Esophagus squamous epithelium (tissue), 5 donors: ENCODE measurements at places on chromosomes 2 and 18.

DNA sequence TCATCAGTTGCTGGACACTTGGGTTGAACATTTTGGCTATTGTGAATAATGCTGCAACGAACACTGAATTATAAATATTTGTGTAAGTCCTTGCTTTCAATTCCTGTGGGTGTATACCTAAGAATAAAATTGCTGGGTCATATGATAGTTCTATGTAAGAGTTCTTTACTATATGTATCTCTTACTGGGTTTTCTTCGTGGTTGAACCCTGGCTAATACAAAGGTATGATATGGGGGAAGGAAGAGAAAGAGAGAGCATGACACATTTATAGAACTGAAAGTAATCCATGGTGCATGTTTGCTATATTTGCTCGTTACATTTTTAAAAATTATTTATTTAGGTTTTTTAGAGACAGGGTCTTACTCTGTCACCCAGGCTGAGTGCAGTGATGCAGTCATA is 143.1 kb upstream of the GAREM1 start:
- DNase-seq = no peak

GRCh38 chr2:29780906-29781305 is 140.5 kb downstream of the ALK start:
- no peak for DNase-seq

GRCh38 chr2:33014268-33014667 is 67.5 kb downstream of the LTBP1 start:
- no peak for DNase-seq

DNA sequence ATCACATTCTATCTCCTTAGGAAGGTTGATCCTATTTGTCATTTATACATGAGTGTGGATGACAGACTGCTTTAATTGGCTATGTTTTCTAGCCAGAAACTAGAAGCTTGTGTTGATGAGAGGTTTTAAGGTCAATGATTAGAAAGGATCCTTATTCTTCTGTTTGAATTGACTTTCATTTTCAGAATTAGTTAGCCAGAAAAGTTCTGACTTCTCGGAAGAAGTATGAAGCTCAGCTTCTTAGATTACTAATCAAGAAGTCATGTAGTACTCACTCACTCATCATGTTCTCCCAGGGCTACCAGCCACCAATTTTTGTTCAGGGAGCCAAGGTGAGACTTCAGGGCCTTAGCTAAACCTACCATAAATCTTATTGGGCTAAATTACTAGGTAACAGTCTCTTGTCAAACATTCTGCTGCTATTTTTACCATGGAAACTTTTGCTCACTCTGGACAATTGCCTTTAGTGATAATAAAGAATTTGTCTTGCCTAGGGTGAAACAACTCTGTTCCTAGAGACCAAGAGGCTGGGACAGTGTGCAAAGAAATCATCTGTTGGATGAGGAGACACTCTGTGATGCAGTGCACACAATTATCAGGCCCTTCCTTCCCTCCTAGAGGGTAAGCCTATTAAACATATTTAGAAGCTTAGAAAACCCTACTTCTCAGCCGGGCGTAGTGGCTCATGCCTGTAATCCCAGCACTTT is 111.6 kb upstream of the DNMT3A start:
- DNase-seq = no peak

- DNase-seq = no peak
Measured at GRCh38 chr2:26900831-26901321, 52.9 kb downstream of the DPYSL5 start.

GRCh38 chr18:57715671-57716070 is 87.4 kb downstream of the ATP8B1 start:
- DNase-seq = no peak

- DNase-seq = no peak
Measured at GRCh38 chr2:240789501-240790369, 30.3 kb downstream of the KIF1A start.

DNA sequence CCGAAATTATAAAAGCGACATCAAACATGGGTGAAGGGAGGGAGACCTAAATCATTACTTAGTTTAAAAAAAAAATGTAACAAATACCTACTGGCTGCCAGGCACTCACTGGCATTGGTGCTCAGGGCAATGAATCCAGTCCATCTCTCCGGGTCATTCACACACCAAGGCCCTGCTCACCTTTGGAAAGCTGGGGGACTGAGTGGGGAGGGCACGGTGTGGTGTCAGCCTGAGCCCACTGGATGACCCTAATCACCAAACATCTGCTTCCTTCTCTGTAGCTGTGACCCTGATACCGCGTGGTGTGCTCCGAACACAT is 336 bp upstream of the DDX1 start:
- no peak for DNase-seq

- DNase-seq = no peak
Measured at GRCh38 chr2:3533836-3534235, 14.5 kb upstream of the ADI1 start.

- DNase-seq = no peak
Measured at GRCh38 chr18:79447703-79448367, 52.1 kb downstream of the NFATC1 start.

GRCh38 chr2:106552921-106553320 is 65.8 kb downstream of the CD8B2 start:
- DNase-seq = no peak

GRCh38 chr18:62634458-62634857 is 80.9 kb upstream of the PHLPP1 start:
- no peak for DNase-seq

GRCh38 chr2:60221098-60221497 is 332.4 kb downstream of the BCL11A start:
- no peak for DNase-seq

DNA sequence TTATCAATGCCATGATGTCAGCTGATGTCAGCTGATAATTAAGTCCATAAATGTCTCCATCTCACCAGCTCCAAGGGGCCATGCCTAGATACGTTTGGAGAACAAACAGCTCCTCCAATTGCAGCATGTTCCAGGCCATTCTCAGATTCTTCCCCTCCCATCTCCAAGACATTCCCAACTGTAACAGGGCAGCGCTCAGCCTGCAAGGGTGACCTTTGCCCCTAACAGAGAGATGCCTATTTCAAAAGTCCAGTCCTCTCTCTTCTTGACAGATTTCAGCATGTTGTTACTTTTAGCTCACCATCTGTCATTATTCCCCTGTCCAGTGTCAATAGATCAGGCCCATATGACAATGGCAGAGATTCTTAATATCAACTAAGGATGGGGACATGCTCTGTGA is 9.9 kb downstream of the PSD4 start:
- no peak for DNase-seq

DNA sequence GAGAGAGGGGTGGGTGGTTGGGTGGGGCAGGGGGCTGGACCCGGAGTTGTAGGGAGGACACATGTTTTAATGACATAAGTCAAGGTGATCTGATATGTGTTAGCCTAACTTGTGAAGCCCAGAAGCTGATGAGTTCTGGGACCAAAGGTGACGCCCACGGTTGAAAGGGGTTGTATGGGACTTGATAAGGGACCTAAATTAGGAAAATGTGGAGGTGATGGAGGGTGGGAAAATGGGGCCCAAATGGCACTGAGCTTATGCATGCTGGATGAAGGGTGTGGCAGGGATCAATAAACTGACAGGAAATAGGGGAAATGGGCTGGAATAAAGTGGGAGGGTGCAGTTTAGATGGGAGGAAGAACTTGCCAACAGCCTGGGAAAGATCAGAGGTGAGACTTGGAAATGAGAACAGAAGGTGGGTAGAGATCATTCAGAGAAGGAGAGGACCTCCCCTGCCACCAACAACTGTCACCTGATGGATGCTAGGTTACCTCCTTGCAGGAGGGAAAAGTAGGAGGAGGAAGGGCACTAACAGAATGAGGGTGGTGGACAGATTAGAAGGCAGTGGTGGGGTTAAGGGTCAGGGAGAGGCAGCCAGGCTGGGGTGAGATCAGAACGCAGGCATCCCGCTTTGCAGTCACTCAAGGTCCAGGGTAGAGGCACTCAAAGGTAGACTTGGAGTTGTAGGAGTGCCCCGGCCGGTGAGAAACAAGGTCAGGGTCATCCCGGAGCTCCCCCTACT is 15.3 kb downstream of the WNT10A start:
- DNase-seq = no peak

GRCh38 chr2:62362561-62362960 is 143.4 kb downstream of the TMEM17 start:
- DNase-seq = no peak

GRCh38 chr18:12820506-12820905 is 63.5 kb downstream of the PTPN2 start:
- no peak for DNase-seq

GRCh38 chr18:33699372-33699771 is 121.4 kb downstream of the ASXL3 start:
- DNase-seq = no peak

DNA sequence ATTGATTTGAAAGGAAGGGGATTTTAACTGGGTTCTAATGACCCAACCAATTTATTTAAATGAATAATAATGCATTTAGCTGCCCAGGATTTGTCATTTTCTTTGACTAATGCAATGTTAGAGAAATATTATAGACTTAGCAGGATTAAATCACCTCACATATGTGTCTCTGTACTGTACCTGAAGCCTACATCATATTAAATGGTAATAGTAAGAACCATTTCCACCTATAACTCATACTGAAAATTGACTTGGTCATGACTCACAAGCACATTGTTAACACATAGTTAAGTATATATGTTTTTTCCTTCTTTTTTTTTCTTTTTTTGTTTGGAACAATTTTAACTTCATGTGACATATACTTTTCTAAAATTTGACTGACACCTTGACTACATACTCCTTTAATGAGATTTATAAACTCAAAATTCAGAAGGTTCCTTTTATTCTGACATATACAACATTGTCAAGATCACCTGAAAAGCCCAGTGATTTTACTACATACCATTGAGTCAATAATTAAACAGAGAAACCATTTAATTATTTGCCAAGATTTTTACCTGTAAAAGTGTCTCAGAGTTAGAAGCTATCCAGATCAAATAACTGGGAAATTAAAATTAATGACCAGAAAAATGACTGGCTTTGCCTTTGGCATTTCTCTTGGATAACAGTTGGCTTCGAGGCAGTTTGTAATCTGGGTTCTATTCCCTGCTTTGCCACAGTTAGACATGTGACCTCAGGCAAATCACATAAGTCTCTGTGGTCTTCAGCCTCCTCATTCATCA is 58.8 kb upstream of the CDC42EP3 start:
- no peak for DNase-seq

- no peak for DNase-seq
Measured at GRCh38 chr2:169776252-169776761, 22.4 kb upstream of the SSB start.

GRCh38 chr18:59484561-59485328 is 125.7 kb upstream of the LMAN1 start:
- DNase-seq = no peak

DNA sequence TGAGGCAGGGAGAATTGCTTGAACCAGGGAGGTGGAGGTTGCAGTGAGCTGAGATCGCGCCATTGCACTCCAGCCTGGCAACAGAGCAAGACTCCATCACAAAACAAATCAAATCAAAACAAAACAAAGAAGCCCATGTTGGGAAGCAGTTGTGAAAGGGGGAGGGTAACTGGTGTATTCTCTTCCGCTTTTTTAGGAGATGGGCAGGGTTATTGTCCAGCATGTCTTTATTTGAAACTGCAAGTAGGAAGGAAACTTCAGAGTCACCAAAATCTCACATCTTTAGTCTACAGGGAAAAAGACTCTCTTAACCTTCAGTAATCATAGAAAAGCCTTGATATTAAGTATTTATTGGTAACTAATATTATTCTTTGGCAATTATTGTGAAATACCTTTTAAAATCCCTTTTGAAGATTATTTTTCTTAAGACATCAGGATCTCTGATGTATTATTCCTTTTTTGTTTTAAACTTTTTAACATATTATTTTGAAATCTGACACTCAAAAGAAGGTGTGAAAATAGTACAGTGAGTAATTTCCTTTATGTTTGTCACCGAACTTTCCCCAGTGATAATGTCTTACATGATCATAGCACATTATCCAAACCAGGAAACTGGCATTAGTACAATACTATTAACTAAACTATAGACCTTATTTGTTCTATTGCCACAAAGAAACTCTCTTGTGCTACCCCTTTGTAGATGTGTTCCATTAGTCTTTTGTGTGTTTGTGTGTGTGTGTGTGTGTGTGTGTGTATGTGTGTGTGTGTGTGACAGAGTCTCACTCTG is 84.3 kb upstream of the LTBP1 start:
- no peak for DNase-seq

GRCh38 chr2:224036731-224037361 is 2.2 kb downstream of the SERPINE2 start:
- DNase-seq = no peak

DNA sequence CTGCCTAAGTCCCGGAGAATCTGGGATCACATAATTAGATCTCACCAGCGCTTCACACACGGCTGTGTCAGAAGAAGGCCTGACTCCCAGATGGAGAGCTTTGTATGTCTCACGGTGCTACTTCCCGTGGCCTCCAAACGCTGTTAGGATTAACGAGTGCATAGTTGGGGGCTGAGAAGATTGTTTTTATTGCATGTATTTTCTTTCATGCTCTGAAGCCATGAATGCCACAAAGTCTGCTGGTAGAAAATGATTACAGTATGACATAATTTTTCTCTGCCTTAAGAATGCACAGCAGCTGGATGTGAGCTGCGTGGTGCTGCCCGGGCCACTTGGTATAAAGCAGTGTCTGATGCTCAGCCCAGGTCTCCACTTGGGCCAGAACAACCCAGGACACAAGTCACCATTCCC is 166.5 kb downstream of the SEPTIN10 start:
- no peak for DNase-seq

DNA sequence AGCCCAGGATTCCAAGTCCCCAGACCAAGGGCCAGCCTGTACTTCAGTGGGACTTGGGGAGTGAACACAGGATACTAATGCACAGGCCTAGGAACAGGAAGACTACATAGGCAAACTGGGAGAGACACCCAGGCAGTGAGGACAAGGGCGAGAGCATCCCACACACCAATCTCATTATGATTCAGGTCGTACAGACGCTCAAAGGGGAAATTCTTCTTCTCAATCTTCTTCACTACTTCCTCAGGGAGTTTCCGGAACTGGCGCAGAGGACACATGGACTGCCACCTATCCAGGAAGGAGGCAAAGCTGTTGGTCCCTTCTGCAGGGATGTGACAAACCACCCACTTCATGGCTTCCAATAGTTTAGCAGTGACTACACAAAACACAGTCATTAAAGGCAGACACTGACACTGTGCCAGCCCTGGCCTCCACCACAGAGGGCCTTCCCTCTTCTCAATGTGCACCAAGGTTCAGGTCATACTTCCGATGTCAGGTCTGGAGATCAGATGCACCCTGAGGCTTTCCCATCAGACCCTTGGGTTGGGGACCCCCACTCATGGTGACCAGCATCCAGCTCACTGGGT is 18.0 kb downstream of the SNRNP200 start:
- no peak for DNase-seq

- no peak for DNase-seq
Measured at GRCh38 chr2:123040506-123040905, 984.6 kb upstream of the CNTNAP5 start.

- no peak for DNase-seq
Measured at GRCh38 chr2:218799990-218800389, 18.0 kb downstream of the CYP27A1 start.

DNA sequence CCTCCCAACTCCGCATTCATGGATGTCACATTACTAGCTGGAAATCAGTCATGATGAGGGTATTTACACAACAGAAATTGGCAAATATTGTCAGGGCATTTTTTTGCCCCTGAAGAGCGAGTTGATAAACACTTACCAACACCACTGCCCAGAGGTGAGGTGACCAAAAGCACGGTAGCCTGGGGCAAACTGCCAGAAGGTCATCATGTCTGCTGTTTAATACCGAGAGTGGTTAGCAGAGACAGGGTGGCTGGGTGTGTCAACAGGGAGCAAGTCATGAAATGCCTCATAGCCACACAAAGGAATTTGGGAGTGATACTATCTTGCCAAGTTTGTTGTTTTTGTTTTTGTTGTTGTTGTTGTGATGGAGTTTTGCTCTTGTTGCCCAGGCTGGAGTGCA is 37.0 kb upstream of the EPC2 start:
- DNase-seq = no peak
